ENCODE measurements at places on chromosomes 13 and 19.

- DNase-seq = no peak
These were observed 114.7 kb upstream of the MCF2L start for GRCh38 chr13:112854321-112854720.

DNA sequence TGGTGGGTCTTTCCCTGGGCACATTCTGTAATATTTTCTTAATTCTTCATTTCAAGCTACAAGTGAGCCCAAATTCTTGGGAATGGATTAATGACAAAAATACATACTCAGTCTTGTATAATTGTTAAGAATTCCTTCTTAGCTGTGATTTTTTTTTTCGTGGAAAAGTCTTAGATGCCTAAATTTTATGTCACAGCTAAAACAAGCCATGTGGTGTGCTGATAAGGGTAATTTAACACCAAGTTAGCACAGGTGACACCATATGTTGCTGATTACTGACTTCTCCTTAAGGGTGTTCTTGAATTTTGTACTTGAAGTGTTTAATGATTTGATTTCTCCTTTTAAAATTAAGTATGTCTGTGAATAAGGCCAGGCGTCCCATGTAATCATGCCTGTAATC lies 29.3 kb downstream of the WDFY2 start:
- no peak for DNase-seq

DNA sequence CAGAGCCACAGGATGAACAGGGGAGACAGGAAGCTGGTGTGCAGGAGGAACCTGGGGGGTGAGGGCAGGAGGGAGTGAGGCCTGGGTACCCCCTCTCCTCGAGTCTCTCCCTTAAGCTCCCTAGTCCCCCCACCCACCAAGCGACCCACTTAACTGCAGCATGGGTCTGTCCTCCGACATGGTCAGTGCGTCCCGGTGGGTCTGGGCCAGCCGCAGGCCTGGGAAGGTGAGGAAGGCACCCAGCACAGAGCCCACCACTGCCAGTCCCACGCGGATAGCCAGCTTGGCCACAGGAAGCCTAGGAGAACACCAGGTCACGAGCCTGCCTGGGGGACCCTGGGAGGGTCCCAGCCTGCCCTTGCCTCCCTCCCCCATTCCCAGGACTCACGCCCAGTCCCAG lies 16.9 kb downstream of the TMEM161A start:
- no peak for DNase-seq

DNA sequence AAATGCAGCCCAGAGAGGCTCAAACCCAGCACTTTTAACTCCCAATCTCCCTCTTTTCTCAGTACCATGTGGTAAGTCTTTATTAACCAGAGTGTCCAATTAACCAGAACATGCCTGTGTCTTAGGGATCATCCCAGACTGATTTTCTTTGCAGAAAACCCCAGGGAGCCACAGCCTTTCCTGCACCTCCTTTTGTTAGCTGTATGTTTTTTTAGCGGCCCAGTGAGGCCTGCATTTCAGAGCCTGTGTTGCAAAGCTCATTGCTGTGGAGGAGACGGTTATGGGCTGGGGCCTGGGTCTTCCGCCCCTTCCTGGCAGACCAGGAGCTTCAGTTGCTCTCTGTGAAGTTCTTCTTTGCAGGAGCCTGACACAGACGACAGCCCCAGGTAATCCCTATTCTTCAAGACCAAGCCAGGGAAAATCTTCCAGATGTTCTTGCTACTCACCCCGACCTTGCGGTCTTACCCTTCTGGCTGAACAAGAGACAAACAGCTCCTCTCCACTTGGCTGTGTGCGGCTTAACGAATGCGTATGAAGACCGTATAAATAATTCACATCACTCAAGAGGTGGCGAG lies 70.7 kb upstream of the TSHZ3 start:
- DNase-seq = no peak

DNA sequence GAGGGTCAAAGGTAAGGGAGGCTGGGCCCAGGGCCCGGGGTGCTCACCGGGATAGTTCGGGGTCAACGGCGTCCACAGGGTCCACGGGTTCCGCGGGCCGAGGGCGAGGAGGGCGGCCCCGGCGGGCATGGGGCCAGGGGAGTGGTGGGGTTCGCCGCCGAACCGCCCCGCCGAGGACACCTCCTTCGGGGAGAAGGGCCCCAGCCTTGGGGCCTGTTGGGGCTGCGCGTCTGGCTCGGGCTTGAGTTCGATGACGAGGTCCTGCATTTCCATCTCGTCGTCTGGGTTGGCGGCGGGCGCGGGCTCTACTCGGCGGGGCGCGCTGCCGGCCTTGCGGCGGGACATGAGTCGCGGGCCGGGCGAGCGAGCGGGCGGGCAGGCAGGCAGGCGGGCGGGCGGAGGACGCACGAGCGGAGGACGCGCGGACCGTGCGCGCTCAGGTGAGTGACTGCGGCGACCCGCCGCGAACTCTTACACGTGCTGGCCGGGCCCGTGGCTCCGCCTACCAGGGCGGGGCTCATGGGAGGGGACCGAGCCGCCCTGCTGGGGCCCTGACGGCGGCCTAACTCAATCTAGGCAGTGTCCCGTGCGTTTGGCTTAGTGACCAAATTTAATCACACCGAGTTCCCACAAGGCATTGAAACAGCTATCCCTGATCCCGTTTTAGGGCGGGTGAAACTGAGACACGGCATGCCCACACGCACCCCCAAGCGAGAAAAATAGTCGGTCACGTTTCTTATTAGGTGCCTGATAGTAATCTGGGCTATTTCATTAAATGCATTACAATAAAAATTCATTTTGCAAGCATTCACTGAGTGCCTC lies at the start of gene ZNF296:
Gene ZNF296, minus strand, starts transcription at position 450 of the 822 bp plus-strand sequence. Its CDS starts 105 bp downstream, at position 345.
- peak; percentile 57 for DNase-seq

DNA sequence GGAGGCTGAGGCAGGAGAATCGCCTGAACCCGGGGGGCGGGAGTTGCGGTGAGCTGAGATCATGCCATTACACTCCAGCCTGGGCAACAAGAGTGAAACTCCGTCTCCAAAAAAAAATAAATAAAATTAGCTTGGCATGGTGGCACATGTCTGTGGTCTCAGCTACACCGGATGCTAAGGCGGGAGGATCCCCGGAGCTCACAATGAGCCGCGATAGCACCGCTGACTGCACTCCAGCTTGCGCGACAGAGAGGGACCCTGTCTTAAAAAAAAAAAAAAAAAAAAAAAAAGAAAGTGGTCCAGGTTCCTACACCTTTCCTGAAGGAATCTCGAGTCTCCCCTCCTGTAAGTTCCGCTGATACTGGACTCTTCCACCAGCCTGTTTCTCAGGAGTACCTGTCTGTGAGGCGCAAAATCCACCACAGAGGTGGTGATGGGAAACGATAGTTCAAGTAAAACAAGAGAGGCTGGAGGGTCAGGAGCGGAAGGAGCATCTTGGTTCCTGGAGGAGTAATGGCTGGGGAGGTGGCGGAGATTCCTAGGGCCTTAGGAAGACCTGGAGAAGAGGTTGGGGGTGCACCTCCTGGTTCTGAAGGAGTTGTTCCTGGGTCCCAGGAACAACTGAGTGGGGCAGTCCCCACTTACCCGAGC lies 471 bp downstream of the FUT1 start:
- DNase-seq = no peak

- no peak for DNase-seq
These were observed 329.8 kb upstream of the MIR17HG start for GRCh38 chr13:91017669-91018053.

GRCh38 chr19:3133793-3134116 lies 2.1 kb upstream of the GNA15 start:
- DNase-seq = no peak

GRCh38 chr13:49351871-49352270 lies 92.0 kb downstream of the CAB39L start:
- DNase-seq = no peak

- no peak for DNase-seq
These were observed 30.0 kb downstream of the DCLK1 start for GRCh38 chr13:36101157-36101556.

DNA sequence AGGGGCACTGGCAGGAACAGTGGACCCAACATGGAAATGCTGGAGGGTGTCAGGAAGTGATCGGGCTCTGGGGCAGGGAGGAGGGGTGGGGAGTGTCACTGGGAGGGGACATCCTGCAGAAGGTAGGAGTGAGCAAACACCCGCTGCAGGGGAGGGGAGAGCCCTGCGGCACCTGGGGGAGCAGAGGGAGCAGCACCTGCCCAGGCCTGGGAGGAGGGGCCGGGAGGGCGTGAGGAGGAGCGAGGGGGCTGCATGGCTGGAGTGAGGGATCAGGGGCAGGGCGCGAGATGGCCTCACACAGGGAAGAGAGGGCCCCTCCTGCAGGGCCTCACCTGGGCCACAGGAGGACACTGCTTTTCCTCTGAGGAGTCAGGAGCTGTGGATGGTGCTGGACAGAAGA lies 4.1 kb downstream of the KLK2 start:
- no peak for DNase-seq

- DNase-seq = no peak
These were observed 698.2 kb downstream of the SLITRK1 start for GRCh38 chr13:83184150-83184475.

DNA sequence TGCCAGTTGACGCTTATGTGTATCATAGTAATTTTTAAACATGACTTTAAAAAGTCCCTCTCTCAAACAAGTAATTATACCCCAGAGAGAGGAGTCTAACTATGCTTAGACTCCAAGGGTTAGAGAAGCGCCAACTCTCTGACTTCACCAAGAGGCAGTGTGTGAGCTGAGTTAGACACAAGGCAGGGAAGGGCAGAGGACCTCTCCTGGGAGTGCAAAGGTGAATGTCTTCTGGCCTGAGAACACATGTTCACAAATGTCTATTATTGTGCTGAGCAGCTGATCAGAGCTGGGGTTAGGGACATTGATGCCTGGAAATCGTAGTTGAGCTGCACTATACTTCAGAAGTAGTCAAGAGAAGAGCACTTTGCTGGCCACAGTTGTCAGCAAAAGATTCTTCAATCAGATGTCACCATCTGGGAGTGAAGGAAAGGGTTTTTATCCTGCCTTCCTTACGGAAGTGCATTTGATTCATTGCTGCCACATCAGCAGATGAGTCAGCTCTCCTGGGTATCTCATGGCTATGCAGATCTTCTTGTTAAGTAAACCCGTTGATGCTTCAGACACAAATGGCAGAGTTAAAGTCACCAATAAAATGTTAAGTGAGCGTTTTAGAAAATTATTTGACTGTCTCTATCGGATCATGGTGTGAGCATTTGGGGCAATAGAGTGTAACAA lies 283.2 kb upstream of the ARGLU1 start:
- no peak for DNase-seq

DNA sequence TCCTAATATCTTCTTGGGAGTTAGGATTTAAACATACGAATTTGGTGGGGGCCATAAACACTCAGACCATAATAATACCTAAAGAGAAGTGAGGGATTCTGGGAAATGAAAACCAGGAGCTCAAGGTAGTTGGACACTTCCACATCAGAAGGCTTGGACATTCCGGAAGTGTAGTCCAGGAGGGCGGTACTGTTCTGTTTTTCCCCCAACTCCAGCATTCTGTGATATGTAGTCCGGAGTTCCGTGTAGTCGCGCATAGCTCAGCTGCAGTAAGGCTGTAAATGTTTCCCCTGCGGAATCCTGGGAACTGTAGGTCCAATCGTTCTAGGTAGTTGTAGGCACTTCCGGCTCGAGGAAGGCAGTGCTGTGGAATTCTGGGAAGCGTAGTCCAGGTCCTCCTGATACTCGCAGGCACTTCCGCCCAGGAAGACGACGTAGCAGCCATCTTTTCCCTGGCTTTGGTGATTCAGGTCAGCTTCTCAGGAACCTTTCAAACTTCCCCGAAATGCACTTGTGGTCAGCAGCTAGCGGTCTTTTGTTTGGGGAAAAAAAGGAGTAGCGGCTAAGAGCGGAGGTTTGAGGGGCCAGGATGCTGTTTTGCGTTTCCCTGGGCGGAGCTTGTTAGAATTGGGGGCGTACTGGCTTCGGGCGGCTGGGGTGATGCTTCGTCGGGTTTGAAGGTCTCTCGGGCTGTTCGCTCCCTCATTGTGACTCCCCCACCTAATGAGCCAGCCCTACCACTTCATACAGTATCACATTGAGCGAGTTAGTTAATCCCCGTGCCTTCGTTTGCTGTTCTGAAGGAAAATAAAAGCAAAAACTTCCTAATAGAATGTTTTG lies at the start of gene ZNF226:
Gene ZNF226, plus strand, starts transcription at position 428 of the 840 bp plus-strand sequence. CDS start 4,981 bp downstream, outside the sequence.
- DNase-seq = peak; percentile 63

DNA sequence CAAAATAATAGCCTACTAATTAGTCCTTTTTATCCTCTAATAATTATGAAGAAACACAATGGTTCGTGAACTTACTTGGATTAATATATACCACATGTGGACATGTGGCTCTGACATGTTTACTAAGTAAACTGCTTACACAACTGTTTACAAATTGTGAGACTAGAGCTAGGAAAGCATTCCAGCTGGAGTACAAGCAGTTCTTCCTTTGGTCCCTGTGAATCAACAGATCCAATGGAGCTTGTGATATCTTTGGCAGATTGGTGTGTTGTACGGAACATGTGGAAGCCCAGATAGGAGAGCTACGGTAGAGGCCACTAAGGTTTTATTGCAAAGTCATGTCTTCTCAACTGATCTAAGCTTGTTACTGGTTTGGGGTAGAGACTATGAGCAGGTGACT lies 145.5 kb upstream of the SPRY2 start:
- DNase-seq = no peak

- no peak for DNase-seq
These were observed 138.7 kb downstream of the SIPA1L3 start for GRCh38 chr19:38045554-38046253.
